GOT3 (cell line): ENCODE measurements at places on chromosomes 5 and 9.

- no peak for DNase-seq
Observed at GRCh38 chr5:54930736-54931135, 54.7 kb downstream of the ESM1 start.

- DNase-seq: no peak
Observed at GRCh38 chr9:96491079-96491879, 41.3 kb downstream of the HABP4 start.

DNA sequence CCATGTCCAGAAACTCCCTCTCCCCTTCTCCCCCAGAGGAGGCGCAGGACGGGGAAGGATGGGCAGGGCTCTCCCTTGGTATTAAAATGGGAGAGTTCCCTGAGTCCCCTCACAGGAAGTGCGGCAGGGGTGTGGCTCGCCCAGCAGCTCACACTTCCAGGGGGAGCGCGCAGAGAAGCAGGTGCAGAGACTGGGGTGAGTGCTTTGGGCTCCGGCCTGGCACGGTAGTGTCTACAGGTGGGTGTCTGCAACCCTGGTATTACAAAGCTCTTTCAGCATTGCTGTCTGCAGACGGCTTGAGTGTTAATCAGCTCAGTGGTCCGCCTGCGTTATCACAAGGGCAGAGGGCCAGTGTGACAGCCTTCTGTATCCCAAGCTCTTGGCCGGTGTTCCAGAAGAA, 114.9 kb upstream of the FBXL7 start:
- DNase-seq: no peak

DNA sequence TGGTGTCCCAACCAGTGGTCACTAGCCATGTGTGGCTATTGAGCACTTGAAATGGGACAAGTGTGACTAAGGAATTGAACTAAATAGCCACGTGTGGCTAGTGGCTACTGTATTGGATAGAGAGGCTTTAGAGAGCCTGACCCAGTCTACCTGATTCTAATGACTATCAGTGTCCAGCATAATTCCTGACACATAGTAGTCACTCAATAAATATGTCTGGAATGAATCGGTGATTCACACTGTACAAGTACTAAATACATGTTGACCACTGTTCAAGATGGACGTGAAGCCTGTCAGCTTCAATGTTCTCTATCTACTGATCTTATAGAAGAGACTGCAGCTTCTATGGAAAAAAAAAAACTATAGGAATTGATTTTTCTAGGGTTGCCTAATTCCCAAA, 57.7 kb upstream of the MAST4 start:
- DNase-seq: no peak

DNA sequence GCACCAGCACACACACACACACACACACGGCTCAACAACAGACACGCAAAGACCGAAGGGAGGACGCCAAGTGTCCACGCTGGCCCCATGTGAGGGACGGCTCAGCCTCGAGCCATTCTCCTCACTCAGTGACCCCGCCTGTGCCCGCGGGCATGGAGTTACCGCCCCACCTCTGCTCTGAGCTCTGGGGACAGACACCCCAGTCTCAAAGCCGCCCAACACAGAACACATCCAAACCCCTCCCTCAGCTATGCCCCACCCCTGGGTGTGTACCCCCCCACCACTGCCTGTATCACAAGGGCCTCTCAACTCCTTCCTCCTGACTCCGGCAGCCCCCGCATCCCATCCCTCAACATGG, 81.2 kb downstream of the CAMSAP1 start:
- DNase-seq: no peak

DNA sequence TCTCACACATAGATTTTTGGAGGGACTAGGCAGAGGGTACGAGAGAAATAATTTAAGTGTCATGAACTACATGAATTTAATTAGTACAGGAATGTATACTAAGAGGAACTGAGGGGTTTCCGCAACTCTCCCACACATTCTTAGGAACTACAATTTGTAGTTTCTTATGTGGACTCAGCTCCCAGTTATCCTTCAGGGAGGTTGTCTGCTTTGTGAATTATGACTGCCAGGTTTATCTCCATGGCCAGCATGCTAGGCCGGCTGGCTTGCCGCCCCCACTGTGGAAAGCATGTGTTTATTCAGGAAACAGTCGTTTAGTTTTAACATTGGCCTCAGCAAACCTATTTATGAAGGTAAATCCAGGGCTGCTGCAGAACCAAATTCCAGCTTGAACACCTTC, 415.0 kb downstream of the KCTD16 start:
- DNase-seq: no peak

DNA sequence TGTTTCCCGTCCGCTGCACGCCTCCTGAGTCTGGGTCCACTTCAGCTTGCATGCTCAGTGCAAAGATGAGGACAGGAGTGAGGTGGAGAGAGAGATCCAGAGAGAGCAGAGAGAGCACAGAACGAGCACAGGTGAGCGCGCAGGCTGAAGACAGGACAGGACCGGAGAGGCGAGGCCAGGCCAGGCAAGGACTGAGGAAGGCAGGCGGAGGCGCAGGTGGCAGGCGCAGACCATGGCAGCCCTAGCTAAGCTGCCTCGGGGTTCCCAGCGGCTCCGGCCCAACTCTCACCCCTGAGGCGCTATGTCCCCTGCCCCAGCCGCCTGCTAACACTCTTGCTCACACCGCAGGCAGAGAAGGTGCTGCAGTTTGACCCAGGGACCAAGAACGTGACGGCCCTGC, 9.7 kb downstream of the GRIN1 start:
- DNase-seq: no peak

GRCh38 chr5:80895523-80895922, 64.6 kb upstream of the RASGRF2 start:
- no peak for DNase-seq

- DNase-seq: no peak
Observed at GRCh38 chr5:88829054-88829453, 53.9 kb downstream of the MEF2C start.

GRCh38 chr9:133737774-133738639, at the start of gene SARDH:
SARDH (minus strand) TSS chr9:133738352; CDS start chr9:133734173, 4,179 bp downstream.
- peak; percentile 32 for DNase-seq

DNA sequence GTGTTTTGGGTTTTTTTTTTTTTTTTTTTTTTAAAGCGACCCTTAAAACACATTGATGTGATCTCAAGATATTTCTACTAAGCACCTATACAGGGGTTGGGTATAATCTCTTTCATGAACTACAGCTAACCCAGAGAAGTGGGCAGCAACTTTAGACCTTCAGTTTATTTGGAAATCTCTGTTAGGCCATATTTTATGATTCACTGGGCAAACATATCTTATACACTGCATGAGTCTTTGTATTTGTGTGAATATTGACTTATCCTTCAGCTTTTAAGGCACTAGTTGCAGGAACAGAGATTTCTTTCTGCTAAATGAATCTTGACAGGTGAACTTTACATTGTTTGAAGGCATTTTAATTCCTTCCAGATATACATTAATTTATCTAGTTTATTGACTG, 194.4 kb downstream of the ARRDC3 start:
- DNase-seq: no peak

- DNase-seq: no peak
Observed at GRCh38 chr5:59542851-59543820, 350.4 kb downstream of the PDE4D start.

- DNase-seq: no peak
Observed at GRCh38 chr9:101397746-101398067, 711 bp downstream of the MRPL50 start.

DNA sequence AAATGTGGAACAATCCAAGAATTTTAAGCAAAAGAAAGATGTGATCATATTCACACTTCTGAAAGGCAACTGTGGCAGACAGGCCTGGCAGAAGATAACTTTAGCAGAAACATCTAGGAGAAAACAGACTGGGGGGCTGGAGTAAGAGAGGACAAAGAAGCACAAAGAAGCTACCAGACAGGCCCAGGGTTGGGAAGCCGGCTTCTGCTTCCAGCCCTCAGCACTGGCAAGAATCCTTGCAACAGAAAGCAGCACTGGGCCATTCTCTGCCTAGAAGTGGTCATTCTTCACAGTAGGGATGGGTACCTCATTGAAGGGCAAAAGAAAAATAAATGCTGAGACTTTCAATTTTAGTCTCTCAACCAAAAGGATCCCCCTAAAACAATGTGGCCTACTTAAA, 49.6 kb downstream of the EFNA5 start:
- no peak for DNase-seq

DNA sequence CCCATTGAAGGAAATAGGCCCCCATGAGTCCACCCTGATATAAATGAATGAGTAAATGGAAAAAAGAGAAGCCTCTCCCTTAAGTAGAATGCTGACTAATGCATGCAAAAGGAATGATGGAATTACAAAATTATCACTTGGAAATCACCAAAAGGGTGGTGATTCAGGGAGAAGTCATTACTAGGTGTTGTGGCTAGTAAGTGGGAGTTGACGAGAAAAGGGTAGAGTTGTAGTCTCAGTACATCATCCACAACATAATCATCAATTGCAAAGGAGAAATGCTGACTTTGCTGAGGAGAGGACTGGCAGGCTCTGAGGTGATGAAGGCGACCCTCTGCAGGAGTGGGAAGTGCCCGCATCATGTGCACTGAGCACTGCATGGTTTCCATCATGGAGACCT, 201.5 kb upstream of the S1PR3 start:
- no peak for DNase-seq

DNA sequence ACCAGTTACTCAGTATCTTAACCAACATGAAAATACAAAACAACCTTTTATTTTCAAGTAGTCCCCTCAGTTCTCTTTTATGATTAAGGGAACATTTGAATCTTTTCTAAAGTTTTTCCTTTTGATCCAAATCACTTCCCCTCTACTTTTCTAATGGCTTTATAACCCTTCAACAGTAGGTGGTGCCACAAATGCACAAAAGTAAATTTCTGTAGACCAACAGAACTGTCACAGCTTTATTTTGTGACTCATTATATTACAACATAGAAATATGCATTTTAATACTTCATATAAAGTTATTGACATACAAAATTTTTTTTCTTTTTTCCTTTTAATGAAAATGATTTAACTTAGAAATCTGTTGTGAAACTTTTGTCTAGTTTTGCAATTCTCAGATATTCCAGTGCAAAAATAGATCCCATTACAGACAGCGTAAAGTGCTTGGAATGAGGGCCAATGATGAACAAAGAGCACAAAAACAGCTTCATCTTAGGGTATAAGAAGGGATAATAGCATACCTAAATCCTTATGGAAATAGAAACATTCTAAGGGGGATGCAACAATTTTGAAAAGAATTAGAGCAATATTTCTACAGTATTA, 17.0 kb downstream of the NIPSNAP3B start:
- no peak for DNase-seq

DNA sequence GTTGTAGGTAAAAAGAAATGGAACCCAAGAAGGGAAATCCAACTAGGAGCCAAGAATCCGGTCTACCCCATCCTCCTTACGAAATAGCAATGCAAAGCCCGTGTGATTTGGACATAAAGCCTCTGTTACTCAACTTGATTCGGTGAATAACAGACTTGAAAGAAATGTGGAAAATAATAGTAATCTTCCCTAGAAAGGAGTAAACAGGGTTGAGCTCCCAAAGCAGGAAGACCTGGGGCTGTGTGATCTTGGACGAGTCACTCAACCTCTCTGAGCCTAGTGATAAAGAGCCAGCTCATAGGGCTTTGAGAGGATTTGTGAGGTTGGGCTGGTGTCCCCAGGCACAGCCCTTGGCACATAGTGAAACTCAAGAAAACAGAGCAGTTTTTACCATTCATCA, 42.7 kb upstream of the IL17B start:
- no peak for DNase-seq

GRCh38 chr5:116237917-116238500, 153.2 kb downstream of the COMMD10 start:
- no peak for DNase-seq

- DNase-seq: no peak
Observed at GRCh38 chr9:75939536-75940111, 49.2 kb downstream of the PCSK5 start.

GRCh38 chr5:161373345-161373707, 173.2 kb downstream of the GABRB2 start:
- no peak for DNase-seq

GRCh38 chr9:80146466-80146865, 574.7 kb downstream of the TLE4 start:
- DNase-seq: no peak

- no peak for DNase-seq
Observed at GRCh38 chr5:76548525-76549229, 74.5 kb downstream of the F2RL2 start.

DNA sequence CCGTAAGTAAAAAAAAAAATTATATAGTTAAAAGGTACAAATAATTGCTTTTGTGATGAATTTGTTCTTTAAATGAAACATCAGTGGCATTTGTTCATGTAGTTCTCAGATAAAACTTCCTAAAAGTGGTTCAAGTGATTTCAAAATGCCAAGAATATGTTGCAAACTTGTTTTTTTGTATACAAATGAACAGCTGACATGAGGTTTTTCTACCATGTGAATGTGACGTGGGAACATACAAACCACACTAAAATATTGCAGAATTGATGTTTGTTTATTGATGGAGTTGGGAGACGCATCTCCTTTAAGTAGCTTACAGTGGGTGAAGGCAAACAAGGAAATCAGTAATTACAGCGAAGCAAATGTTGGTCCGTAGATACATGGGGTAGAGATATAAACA, 16.9 kb downstream of the BASP1 start:
- DNase-seq: no peak

DNA sequence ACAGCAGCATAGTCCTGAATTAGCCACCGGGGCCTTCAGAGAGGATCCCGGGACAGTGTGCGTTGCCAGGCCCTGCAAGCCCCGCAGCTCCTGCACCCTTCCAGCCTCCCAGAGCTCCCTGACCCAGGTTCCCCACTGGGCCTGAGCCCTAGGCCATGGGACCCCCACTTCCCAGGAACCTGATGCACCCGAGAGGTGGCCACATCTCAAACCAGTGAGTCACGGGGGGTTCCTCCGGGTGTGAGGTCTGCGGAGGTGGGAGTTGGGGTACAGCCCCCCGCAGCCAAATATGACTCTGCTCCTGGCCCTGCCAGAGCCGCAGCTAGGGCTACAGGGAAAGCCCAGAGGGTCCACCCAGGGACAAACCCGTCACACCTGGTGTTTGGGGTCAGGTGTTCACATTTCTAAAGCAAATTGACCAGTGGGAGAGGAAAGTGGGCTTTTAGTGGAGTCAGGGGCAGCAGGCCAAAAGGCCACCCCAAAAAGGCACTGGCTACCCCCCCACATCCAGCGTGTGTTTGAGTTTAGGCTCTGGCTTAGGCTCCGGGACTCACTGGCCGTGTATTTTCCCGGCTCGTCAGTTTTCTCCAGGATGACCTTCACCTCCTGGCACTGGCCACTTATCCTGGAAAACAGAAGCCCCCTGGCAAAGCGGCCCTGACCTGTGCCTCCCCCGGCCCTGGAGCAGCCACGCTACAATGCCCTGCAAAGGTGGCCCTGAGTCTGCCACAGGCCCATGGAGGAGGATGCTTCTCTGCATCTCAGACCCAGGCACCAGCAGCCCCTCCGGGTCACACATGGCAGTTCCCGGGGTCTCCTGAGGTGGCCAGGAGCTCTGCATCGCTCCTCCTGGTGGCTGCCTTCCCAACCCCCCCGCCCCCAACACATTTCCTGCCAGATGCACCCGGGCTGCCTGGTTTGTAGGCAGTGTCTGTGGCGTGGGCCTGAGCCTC, 17.4 kb upstream of the OBP2B start:
- no peak for DNase-seq
